ENCODE measurements at places on chromosomes 3 and 15. TPM values are rescaled to one million over a fixed set of nuclear protein-coding genes. Genes with fewer than 3 reads are reported as not detected.
A peak's percentile ranks its signal among the peaks of the same experiment; 100 is the strongest.

- H3K4me1 ChIP-seq, result no peaks in the 10 kb centered on the region
Observed at GRCh38 chr3:149415484-149415883, 38.0 kb upstream of the TM4SF1 start.

- no peaks in the 10 kb centered on the region for H3K36me3 ChIP-seq
- peak; percentile 27 for DNase-seq
- H3K27me3 ChIP-seq, result no peaks in the 10 kb centered on the region
- H3K4me1 ChIP-seq, result peaks cover 6% of the 10 kb centered on the region
- no peak overlapping the region for H3K4me3 ChIP-seq
- no peak overlapping the region for H3K27ac ChIP-seq
Observed at GRCh38 chr15:51051776-51052175, 42.9 kb downstream of the TNFAIP8L3 start.

DNA sequence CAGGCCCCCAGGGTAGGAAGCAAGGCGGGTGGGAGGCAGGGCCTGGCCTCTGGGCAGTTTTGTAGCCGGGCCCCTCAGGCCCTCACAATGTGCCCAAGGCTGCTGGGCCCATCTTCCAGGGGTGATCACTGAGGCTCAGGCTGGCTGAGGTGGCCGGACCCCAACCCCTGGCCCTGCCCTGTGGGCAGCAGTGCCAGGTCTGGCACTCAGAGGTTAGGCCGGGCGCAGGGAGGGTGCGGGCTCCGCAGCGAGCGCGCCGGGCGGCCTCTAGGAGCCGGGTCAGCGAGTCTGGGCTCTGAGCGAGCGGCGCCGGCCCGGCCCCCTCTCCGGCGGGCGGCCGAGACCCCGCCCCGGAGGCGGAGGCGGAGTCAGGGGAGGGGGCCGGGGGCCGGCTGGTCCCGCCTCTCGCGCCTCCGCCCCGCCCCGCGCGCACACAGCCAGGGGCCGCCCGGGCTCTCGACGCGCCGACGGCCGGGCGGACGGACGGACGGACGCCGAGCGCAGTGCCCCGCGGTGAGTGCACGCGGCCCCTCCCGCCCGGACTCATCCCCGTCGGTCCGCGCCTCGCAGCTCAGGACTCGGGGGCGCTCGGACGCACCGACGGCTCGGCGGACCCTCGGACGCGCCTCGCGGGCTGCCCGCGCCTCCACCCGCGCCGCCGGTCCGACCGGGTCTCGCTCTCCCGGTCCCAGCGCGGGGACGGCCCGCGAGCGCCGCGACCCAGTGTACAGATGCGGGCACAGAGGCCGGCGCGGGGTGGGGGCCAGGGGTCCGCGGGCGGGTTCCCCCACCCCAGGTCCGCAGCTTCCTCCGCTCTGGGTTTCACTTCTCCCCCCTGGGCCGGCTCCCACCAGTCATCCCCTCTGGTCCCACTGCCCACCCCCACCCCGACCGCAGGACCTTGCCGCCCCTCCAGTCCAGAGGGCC is at the start of gene FBLN2:
TSS of gene FBLN2 (plus strand) at position 430 of the 927 bp plus-strand sequence. CDS start 21,231 bp downstream, outside the sequence.
- DNase-seq, result no peak
- no peaks in the 10 kb centered on the region for H3K36me3 ChIP-seq
- no peaks in the 10 kb centered on the region for H3K4me1 ChIP-seq

DNA sequence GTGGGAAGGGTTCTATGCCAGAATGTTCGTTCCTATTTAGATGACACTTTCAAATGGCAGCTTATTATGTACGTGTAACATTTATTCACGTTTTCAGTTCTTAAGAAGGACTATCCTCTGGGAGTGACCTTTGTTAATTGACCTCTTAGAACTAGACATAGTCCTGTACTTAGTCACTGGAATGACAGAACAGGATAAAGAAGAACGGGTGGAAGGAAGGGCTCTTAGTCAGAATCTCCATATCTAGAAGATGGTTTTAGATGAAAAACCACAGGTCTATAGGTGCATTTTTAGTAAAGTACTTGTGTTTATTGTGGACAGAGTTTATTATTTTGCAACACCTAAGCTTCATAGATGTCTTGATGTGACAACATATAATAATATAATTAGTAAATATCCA is 6.5 kb downstream of the METTL6 start:
- no peaks in the 10 kb centered on the region for H3K4me1 ChIP-seq
- H3K27me3 ChIP-seq, result no peaks in the 10 kb centered on the region
- H3K36me3 ChIP-seq, result no peaks in the 10 kb centered on the region
- H3K4me3 ChIP-seq, result no peak overlapping the region

DNA sequence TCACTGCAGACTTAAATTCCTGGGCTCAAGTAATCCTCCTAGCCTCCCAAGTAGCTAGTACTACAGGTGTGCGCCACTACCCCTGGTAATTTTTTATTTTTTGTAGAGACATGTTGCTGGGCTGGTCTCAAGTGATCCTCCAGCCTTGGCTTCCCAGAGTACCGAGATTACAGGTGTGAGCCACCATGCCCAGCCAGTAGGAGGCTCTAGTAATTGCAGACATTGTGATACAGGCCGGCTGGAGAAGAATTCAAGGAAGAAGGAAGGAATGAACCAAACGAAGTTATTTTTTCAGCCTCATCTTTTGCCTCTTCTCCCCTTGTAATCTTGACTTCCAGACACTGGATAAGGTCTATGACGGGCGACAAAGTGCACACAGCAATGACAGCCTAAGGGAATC is 3.2 kb upstream of the PPP4R2 start:
- no peak overlapping the region for H3K4me3 ChIP-seq
- H3K27ac ChIP-seq, result no peak overlapping the region
- H3K27me3 ChIP-seq, result no peaks in the 10 kb centered on the region
- H3K36me3 ChIP-seq, result no peaks in the 10 kb centered on the region
- H3K4me1 ChIP-seq, result peaks cover 10% of the 10 kb centered on the region

DNA sequence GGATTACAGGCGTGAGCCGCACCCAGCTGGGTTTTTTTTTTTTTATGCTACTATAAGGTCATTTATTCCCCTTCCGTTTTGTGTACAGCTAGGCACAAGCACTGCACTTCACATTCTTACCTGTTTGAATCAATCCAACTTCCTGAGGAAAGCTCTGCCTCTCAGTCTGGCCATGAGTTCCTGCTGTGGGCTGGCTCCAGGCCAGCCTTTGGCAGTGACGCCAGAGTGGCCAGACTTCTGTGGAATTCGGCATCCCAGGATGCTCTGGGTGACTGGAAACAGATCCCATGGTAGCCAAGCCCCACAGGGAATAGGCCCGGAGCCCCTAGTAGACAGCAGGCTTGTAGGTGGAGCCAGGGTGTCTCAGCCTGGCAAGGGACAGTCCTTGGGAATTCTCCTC is 21.5 kb upstream of the TIMP4 start:
- no peak overlapping the region for H3K4me3 ChIP-seq
- no peaks in the 10 kb centered on the region for H3K27me3 ChIP-seq
- DNase-seq, result peak; percentile 63
- H3K4me1 ChIP-seq, result no peaks in the 10 kb centered on the region
- no peaks in the 10 kb centered on the region for H3K36me3 ChIP-seq
- H3K27ac ChIP-seq, result no peak overlapping the region

- no peak overlapping the region for H3K4me3 ChIP-seq
- no peak overlapping the region for H3K27ac ChIP-seq
- peak; percentile 6 for DNase-seq
Observed at GRCh38 chr3:128188956-128189355, 35.7 kb downstream of the EEFSEC start.

GRCh38 chr15:79051029-79051428 is 39.6 kb downstream of the RASGRF1 start:
- H3K27me3 ChIP-seq, result no peaks in the 10 kb centered on the region
- no peaks in the 10 kb centered on the region for H3K4me1 ChIP-seq
- no peak for DNase-seq
- no peak overlapping the region for H3K27ac ChIP-seq
- no peaks in the 10 kb centered on the region for H3K36me3 ChIP-seq
- H3K4me3 ChIP-seq, result no peak overlapping the region

DNA sequence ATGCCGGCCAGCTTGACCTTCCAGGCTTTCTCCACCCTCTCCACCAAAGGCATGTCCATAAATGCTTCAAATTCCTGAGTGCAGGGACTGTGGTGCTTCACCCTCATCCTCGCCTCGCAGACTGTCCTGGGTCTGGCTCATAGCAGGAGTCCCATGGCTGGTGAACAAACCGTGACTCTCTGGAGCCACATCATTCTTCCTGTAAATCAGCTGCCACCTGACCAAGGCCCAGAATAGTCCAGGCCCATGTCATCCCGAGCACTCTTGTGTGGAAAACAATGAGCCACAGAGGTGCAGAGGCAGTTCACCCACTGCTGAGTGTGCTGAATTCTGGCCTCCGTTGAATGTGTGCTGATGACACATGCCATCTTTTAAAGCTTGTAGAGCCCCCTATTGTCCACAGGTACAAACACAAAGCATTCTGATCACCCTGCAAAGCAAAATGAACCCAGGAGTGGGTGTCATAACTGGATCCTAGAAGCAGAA is 68.6 kb downstream of the ABHD5 start:
- H3K27me3 ChIP-seq, result no peaks in the 10 kb centered on the region
- H3K36me3 ChIP-seq, result no peaks in the 10 kb centered on the region
- H3K4me1 ChIP-seq, result no peaks in the 10 kb centered on the region
- H3K27ac ChIP-seq, result no peak overlapping the region
- no peak overlapping the region for H3K4me3 ChIP-seq

GRCh38 chr15:94070356-94071295 is 160.7 kb upstream of the MCTP2 start:
- H3K4me3 ChIP-seq, result no peak overlapping the region
- H3K36me3 ChIP-seq, result no peaks in the 10 kb centered on the region

DNA sequence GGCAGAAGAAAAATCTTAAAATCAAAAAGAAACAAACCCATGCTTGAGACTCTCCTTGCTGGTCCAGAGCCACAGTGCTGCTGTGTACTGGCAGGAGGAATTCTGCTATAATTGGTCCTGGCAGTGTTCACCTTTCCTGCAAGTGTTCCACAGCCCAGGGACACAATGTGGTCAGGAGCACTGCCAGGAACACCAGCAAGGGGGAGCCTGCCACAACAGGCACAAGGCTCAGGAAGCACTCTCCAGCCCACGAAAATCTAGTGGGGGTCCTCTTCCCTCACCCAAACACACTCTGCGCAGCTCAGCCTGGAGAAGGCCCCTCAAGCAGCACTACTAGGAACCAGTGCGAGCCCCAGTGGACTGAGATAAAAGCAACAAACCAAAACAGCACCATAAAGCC is 92.9 kb downstream of the UBE3A start:
- no peak overlapping the region for H3K27ac ChIP-seq
- H3K4me1 ChIP-seq, result no peaks in the 10 kb centered on the region
- no peak for DNase-seq
- no peaks in the 10 kb centered on the region for H3K27me3 ChIP-seq
- no peak overlapping the region for H3K4me3 ChIP-seq

DNA sequence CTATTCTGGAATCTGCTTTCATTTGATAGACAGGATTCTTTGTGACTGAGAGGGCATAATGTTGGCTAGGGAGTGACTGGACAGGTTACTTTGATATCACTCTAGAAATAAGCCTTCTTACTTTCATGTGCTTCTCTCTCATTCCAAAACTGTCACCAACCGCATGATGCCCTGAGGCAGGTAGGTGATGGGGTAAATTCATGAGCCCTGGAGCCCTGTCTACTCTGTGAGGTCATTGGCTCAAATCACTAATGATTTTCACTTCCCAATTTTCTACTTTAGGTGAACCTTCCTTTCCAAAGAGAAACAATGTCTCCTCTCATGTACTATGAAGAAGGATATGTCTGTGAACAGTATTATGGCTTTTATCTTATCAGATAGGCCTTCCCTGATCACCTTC is 596.7 kb downstream of the TUSC7 start:
- no peak overlapping the region for H3K27ac ChIP-seq
- no peak for DNase-seq
- no peaks in the 10 kb centered on the region for H3K27me3 ChIP-seq
- H3K4me3 ChIP-seq, result no peak overlapping the region

DNA sequence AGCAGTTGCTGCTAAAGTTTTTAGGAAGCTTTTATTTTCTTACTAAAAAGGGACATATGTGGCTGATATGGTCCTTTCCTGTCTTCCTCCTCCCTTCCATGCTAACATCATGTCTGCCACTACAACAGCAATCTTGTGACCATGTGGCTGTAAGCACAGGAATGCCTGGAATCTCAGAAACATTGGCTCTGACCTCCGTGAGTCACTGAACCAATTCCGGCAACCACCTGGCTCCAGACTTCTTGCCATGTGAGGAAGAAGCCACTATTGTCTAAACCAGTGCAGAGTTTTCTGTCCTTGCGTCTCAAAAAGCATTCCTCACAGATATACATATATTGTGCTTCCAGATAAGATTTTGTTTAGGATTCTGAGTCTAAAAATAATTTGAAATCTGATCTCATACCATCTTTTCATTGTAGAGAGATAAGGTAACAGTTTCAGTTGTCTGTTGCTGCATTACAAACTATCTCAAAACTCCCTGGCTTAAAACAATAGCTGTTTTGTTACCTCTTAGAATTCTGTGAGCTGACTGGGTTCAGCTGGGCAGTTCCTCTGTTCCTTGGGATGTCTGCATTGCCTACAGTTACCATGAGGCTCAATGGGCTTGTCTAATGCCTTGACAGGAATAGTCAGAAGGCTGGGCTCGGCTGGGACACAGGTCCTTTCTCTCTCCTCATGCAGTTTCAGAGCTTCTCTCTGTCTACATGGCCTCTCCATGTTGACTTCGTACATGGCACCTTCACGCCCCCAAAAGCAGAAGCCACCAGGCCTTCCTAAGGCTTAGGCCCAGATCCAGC is 77.3 kb upstream of the MAGI1 start:
- H3K27me3 ChIP-seq, result no peaks in the 10 kb centered on the region
- H3K4me1 ChIP-seq, result no peaks in the 10 kb centered on the region
- DNase-seq, result no peak
- H3K4me3 ChIP-seq, result no peak overlapping the region
- H3K36me3 ChIP-seq, result no peaks in the 10 kb centered on the region
- H3K27ac ChIP-seq, result no peak overlapping the region

- DNase-seq, result no peak
- H3K27ac ChIP-seq, result no peak overlapping the region
- no peaks in the 10 kb centered on the region for H3K27me3 ChIP-seq
- no peaks in the 10 kb centered on the region for H3K36me3 ChIP-seq
Observed at GRCh38 chr3:50423543-50423942, 64.2 kb upstream of the TMEM115 start.

DNA sequence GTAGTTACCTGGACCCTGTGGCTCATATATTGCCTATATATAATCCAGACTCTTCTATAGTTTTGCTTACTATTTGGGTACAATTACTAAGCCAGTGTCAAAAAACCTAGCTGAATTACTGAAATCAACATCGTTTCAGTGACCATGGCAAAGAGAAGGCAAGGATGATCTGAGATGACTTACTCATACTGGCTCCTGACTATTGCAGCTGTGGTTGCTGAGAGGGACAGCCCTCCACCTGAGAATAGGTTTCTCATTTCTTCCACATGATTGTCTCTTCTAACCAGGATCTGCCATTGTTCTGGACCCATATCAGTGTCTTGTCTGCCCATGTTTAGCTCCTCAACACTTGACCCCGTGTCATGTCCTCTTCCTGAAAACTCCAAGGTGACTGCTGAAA is 30.2 kb downstream of the CASR start:
- DNase-seq, result no peak
- H3K27me3 ChIP-seq, result no peaks in the 10 kb centered on the region
- H3K4me1 ChIP-seq, result no peaks in the 10 kb centered on the region
- H3K36me3 ChIP-seq, result no peaks in the 10 kb centered on the region

LMLN gene
- total RNA-seq, result 5.9 TPM

GRM7 gene
- total RNA-seq, result 0.66 TPM

ONECUT1 gene
- not detected for total RNA-seq

SI gene
- 66.1 TPM for total RNA-seq
